ENCODE measurements at places on chromosomes 7 and 10.

DNA sequence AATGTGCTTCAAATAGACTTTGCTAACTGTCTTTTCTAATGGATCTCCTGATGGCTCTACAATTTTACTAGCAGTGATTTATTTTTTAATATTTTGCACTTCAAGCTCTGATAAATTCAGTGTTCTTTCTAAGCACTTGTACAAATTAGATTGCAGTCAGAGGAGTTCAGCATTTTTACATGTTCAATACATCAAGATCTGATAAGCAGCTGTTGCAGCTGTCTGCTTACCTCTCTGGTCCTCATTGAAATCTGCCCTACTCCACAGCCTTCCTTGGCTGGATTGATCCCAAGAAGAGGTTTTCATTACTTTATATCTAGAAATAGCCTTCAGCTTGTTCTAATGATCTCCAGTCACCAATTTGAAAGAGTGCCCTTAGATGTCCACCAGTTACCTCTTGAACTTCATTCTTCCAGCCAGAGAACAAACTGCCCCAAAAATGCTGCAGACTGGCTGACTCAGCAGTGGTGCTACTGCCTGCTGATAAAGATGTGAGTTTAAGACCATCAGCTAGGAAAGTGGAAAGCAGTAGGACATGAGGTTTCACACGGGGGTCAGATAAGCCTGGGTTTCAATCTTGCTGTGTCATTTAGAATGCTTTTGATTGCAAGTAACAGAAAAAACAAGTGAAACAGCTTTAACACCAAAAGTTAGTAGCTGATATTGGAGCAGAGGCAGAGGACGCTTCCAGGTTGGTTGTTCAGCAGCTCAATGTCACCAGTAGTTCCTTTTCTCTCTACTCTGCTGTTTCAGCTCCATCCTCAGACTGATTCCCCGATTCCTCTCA is 350.9 kb upstream of the NPVF start:
- no peak for DNase-seq

GRCh38 chr7:42024537-42024936 is 212.5 kb downstream of the GLI3 start:
- DNase-seq, result no peak

DNA sequence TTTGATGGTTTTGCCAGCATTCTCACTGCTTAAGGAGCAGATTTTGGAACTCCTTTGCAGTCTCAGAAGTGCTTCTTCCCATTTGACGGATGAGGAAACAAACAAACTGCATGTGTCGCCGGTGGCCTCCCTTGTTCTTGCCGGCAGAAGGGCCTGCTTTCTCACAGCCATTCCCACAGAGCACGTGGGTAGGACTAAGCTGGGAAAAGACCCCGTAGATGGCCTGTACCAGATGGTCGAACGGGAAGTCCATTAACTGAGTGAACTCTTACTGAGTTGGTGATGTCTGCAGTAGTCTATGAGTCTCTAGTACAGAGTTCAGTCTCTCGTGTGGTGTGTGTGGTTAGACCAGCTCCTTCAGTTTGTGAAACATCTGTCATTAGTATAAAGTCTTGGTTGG is 131.9 kb downstream of the TRRAP start:
- DNase-seq, result no peak

DNA sequence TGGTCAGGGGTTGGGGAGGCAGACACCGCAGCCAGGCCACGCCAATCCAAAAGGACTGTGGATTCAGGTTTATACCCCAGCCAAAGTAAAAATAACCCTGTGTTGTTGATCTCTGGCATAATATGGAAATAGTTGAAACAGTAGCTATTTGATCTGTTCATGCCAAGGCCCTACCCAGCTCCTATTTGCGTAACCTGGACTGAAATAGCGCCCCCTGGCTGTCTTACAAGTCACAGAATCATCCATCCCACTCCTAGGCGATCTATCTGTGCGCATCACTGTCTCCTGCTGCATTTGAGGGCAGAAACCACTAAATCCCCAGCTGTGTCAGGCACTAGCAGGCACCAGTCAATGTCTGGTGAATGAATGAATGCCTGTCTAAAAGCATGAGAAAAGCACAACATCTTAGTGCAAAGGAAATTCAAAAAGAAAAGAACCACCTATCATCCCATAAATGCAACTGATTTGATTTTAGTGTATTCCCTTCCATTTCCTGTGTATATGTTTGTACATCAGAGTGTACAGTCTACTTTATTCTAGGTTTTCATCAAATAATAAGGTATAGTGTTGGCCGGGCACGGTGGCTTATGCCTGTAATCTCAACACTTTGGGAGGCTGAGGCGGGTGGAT is 160.0 kb downstream of the SLIT1 start:
- peak; percentile 73 for DNase-seq

GRCh38 chr7:18829858-18830285 is 287.6 kb downstream of the TWIST1 start:
- DNase-seq, result no peak

GRCh38 chr7:128883622-128884448 is 21.2 kb downstream of the ATP6V1F start:
- peak; percentile 77 for DNase-seq

GRCh38 chr7:116571552-116571951 is 46.7 kb downstream of the CAV1 start:
- DNase-seq, result no peak

GRCh38 chr10:70695241-70696030 is 23.1 kb downstream of the ADAMTS14 start:
- DNase-seq, result no peak

GRCh38 chr10:103645141-103646054 is 151.9 kb downstream of the NEURL1 start:
- no peak for DNase-seq

GRCh38 chr7:42456756-42457276 is 219.8 kb upstream of the GLI3 start:
- DNase-seq, result no peak

- no peak for DNase-seq
Observed at GRCh38 chr7:123548406-123548805, 9.2 kb downstream of the NDUFA5 start.

DNA sequence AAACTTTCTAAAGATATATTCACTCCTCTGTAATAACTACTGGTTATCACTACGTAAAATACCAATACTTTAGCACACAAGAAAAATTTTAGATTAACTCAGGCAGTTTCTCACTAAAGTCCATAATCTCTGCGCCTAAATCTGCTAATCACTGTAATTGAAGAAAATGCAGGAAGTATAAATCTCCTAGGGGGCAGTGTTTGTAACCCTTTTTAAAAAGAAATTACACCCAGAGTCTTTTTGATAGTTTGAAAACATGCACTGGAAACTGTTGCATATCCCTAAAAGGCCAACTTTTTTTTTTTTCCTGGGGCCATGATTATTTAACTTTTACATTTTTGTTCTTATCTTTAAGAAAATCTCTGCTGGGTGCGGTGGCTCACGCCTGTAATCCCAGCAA is 209.6 kb downstream of the KIAA1217 start:
- no peak for DNase-seq
